ENCODE measurements at places on chromosomes 5 and 9.

- no peak for DNase-seq
Observed at GRCh38 chr5:181241393-181241975, 2.2 kb downstream of the RACK1 start.

DNA sequence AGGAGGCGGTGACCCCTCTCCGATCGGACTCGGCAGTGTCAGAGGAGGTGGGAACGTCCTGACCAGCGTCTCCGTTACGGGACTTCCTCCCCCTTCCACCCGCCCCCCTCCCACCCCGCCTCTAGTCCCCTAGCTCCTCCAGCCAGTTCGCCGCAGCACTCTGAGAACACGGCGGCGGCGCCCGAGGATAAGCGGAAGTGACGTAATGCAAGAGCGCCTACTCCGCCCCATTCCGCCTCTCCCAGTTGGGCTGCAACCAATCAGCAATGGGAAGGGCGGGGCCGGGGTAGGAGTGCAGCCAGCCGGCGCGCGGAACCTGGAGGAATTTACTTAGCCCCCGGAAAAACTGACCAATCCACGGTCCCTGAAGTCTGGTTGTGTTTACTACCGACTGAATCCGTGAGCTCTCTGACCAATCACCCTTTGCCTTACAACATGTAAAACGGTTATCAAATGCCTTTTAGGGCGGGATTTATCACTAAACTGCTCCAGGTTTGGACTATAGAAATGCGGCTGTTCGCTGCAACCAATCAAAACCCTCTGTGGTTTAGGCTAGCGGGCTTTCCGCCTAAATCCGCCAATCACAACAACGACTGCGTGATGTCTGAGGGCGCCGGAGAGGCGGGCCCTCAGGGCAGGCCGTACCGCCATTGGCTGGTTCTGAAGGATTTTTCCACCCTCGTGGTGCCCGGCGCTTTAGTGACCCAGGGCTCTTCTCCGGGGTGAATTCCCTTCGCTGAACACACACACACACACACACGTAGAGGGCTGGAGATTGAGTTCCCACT is at the start of gene ZBTB5:
TSS of gene ZBTB5 (minus strand) at position 202 of the 788 bp plus-strand sequence. CDS start 22,899 bp downstream, outside the sequence.
- peak; percentile 97 for DNase-seq

DNA sequence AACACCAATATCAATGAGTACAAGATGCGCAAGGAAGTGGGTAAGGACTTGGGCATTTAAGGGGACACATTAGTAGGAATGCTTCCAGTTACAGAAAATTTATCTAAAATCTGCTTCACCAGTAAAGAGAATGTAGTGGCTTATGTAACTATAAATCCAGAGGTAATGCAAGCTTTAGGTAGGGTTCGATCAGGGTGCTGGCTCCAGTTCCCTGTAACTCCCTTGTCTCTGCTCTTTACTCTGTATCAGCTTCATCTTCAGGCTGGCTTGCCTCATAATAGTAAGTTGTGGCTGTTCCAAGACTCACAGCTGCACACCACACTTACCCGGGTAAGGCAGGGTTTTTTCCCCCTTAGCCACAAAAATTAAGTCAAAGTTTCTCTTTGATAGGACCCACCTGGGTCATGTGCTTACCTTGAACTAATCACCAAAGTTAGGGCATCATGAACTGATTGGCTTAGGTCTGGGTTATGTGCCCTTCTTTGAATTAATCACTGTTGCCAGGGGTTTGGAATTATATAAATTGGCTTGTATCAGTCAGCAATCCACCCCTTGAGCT is 35.5 kb downstream of the ARHGEF37 start:
- DNase-seq = no peak

DNA sequence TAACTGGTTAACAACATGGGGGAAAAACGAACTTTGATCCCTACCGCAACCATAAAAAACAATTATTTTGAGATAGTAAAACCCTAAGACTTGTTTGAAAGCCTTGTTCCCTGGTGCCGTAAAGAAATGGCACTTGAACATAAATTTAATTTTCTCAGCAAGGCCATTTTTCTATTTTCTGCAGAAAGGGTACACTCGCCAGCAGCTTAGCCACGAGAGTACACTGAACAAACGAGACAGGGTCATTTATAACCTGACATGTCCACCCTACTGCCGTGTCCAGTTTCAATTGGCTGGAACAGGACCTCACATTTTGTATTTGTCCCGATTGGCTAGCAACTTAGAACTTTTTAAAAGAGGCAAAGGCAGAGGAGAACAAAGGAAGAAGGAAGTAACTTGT is 26.8 kb downstream of the FBXW11 start:
- no peak for DNase-seq

DNA sequence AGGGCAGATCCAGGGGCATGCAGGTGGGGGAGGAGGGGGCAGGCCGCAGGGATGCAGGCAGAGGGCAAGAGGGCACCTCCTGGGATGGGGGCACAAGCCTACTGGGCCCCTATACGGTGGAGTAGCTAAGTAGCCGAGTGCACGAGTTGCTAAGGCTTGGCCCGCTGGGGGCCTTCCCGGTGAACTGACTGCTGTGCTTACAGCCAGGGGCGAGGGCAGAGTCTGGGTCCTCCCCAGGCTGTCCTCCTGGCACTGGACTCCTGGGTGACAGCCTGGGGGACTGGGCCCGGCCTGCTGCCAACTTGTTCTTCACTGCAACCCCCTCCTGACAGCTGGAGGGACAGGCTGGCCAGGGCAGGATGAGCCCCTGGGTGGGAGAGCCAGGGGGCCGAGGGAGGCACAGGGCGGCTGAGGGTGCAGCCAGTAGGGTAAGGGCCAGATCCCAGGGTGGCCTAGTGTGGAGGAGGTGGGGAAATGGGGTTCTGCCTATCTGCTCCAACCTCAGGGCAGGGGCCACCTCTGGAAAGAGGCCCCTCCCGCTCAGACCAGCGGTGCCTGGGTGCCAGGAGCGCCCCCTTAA is 1.7 kb upstream of the EGFL7 start:
- no peak for DNase-seq

DNA sequence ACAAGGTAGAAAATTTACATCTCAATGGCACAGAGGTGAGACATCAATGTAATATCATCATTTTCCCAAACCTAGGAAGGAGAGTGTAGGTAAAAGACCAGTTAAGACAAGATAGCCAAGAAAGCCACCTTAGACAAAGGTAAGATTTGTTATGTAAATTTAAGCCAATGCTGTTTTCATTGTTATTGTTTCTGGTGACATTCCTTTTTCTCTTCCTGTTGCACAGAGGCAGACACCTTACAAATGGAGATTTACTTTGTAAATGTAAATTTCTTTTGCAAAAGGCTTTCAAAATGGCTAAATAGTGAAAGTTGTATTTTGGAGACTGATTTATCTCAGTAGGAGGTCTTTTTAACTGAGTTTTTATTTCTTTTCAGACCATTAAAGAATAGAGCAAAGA is 159.1 kb downstream of the YIPF5 start:
- DNase-seq = no peak

DNA sequence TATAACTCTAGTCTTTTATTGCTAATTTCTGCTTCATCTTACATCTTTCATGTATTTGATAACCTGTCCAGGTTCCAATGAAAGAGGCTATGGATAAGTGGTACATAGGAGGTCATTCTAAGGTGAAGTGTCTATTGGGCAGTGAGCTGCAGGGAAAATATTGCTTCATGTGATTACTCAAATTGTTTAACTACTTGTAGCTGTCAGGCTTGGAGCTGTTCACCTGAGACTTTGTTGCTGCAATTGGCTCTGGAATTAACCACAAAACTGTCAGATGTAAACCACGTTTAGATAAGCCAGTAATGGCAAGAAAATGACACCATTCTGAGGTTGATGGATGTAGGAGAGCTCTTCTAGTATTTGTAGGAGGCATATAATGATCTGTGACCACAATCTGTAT is 26.0 kb downstream of the ADAMTSL1 start:
- DNase-seq = no peak

DNA sequence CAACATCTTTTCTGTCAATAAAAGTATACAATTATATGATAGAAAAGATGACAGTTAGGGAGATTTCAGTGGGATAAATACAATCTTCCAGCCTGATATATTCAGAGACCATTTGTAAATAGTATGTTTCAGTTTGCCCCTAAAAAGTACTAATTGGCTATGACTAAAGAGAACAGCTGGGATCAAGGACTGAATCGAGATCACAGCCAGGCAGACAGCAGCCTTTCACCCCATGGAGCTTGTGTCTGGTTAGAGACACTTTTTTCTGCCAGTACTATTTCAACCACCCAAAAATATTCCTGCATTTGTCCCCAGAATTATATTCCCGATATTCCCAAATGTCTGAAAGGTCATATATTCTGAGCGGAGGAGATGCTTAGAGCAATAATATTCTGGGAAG is 577.3 kb upstream of the TLE4 start:
- no peak for DNase-seq

DNA sequence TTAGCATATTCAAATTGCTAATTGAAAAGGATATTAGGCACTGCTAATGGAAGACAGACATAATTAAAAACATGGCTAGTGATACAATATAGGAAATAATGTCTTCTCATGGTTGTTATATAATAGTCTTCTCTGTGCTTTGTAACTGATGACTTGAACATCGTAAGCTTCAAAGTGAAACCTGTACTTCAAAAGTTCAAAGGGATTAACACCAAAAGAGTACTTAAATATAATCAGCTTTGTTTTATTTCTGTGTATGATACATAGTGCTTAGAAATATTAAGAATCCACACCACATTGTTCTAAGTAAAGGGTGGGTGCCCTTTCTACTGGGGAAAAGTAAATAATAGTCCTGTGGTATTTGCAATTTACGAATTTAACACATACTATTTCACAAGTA is 75.4 kb upstream of the ITGA1 start:
- no peak for DNase-seq

- DNase-seq = no peak
Observed at GRCh38 chr9:26358836-26359235, 533.8 kb downstream of the CAAP1 start.

GRCh38 chr5:77629509-77630113 is 8.9 kb downstream of the OTP start:
- DNase-seq = no peak

- DNase-seq = no peak
Observed at GRCh38 chr9:79686381-79687130, 114.8 kb downstream of the TLE4 start.

DNA sequence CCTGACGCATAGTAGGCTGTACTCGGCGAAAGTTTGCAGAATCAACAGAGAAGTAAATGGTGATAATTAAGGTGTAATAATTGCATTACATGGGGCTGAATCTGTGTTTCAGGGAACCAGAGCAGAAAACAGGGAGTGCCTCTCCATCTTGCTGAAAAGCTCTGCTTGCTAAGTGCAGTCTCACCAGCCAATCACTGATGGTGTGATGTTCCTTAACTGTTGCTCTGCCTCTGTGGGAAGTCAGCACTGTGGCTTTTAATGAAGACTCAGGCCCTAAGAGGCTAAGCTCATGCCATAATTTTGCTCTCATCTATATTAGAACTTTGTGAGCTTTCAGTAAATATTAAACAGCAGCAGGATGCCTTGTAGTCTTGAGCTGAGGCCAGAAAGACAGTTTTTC is 4.5 kb downstream of the PHF24 start:
- DNase-seq = no peak
